ENCODE measurements at places on chromosomes 6 and 20.

GRCh38 chr20:49597825-49598395 is 30.0 kb upstream of the PTGIS start:
- DNase-seq = no peak

- no peak for DNase-seq
Measured at GRCh38 chr6:135586844-135587243, 89.3 kb upstream of the AHI1 start.

GRCh38 chr6:17031961-17032360 is 69.9 kb upstream of the STMND1 start:
- DNase-seq = no peak

DNA sequence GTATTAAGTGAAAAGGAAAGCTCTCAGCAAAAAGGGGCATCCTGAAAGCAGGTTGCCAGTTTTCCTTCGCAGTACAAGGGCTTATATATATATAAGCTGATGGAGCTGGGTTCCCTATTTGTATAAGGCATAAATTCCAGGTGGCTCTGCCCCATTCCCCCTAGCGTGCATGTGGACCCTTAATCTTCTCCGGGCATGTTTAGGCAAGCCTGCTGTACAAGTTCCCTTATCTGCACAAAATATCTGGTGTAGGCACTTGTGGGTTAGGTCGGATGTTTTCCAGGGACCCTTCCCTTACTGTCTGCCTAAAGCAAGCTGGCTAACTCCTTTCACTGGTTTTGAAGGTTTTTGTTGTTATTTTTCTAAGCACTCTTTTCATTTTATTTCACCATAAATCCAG is 140.7 kb downstream of the FUT9 start:
- no peak for DNase-seq

DNA sequence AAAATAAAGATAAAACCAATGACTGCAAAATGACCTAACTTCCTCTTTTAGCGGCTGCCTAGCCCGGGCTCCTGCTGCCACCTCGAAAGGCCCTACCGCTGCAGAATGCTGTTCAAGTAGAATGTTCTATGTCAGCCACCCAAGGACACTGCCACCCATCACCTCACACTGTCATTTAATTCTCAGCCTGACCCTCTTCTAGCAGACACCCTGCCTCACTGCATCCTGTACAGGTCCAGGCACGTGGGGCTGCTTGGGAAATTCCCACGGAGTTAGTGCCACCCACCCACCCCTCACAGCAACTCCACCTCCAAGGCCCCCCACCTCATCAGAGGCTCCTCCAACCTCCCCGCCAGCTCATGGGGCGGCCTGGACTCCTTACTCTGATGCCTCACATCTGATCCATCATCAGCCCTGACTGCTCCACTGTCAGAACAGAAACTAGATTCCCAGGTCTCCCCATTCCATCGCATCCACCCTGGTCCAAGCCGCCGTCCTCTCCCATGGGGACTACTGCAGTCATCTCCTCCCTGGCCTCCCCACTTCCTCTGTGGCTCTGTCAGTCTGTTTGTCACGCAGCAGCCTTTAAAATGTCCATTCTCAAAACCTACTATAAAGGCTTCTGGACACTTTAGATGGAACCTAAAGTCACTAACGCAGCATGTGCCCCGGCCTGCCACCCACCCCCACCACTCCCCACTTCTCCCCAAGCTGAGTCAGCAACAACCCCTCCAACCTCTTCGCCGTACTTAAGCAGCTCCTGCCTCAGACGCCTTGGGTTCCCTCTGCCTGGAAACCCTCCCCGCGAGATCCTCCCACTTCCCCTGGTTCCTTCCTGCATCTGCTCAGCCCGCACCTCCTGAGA is 17.0 kb downstream of the NFATC2 start:
- DNase-seq = peak; percentile 47

DNA sequence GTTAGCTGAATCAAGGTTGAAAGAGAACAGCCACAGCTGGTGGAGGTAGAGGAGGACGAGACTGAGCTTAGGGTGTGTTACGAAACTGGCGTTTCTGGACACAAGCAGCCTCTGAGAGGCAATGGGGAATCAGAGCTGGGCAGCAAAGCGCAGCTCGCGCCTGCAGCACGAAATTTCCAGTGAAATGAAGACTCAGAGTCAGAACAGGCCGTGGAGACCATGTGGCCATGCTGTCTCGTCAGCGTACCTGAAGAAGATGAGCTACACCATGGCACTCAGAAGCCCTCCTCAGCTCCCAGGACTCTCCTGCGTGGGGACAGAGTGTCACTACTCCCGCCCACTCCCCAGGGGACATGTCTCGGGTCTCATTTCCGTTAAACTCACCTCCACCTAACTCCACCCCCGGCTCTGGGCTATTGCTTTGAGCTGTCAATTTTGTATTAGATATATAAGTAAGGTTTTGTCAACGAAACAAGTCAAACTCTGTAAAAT is 256.9 kb downstream of the ERMARD start:
- no peak for DNase-seq

GRCh38 chr6:163287626-163288025 is 126.9 kb upstream of the QKI start:
- DNase-seq = no peak

GRCh38 chr20:32534661-32535240 is 50.4 kb downstream of the NOL4L start:
- no peak for DNase-seq

DNA sequence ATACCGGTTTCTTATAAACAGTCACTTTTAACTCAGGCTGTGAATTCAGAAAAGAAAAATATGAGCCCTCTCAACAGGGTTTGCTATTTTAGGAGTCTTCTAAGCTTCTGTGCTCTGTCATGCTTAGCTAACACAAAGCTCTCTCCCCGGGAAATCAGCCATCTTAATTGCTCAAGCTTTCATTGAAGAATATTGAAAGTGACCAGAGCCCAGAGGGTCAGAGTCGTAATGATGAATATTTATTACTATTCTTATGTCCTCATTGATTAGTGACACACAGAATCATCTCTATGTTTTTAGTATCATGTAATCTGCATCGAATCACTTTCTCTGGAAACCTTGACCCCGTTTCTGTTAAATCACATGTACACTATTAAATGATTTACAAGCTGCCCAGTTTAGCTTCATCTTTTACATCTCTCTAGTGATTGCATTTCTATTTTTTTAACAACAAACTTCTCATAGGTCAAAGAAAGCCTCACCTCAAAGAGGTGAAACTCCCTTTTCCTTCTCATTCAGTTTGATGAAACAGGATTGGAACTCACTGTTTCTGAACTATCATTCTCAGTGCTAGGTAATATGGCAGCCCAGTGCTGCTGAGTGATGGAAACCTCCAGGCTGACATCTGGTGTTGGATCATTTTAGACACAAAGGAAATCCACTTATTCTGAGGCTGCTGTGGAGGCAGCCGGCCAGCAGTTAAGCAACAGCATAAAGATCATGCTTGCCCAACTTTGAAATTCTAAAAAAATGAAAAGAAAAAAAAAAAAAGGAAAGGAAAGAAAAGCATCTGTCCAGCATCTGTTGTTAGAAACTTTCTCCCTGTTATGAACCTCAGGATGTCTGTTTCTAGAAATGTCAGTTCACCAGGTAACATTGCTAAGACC is 96.3 kb downstream of the RFPL4B start:
- DNase-seq = no peak

DNA sequence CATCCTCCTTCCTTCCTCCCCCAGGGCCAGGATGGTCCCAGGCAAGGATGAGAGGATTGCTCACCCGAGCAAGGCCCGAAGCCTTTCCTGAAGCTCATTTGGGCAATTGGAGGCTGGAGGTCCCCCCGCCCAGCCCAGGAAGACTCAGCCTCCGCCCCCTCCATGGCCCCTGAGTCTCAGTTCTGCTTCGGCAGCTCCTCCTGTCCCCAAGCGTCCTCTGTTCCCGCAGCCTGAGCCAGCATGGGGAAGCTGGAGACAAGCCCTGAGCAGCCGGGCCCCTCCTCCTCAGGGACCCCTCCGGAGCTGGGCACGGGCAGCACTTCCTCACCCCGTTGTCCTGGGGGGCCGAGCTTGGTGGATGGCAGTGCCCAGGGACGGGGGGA is 26.0 kb downstream of the SLC17A9 start:
- DNase-seq = no peak

DNA sequence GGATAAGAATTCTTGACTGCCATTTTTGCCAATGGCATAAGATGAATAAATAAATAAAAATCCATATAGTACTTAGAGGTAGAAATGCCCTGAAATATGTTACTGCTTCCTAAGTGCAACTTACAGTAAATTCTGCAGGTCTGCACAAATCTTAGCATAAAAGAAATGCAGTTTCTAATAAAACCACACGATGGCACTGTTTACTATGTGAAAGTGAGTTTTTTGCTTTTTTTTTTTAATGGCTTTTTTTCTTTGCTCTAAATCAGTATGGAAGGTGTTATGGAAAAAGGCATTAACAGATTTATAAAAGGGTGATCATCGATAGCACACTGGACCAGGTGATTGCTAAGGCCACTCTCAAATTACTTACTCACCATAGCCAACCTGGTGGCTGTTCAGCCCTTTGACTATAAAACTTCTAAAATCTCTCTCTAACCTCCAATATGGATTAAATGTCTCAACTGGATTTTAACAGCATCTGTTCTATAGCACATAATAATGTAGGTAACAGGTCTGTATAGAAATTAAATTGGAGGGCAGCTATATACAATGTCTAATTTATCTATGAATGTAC is 45.8 kb downstream of the AHI1 start:
- DNase-seq = no peak

- no peak for DNase-seq
Measured at GRCh38 chr6:152977556-152977955, 5.3 kb downstream of the FBXO5 start.

DNA sequence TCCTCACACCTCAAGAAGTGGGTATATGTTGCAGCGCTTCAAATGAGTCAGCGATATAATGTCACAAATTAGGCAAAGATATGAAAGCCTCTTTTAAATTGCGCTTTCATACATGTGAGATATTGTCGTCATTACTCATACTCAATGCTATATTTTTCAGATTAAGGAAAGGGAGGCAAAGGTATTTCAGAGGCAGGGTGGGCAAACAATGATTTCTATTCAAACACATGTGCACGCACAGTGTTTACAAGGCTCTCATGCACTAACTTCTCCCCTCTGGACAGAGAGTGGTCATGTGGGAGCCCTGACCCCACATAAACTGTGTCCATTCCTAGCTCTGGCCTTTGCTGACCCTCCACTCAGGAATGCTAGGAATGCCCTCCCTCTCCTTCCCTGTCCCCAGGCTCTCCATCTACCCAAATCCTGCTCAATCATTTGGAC is 112.1 kb upstream of the TMEM170B start:
- no peak for DNase-seq

DNA sequence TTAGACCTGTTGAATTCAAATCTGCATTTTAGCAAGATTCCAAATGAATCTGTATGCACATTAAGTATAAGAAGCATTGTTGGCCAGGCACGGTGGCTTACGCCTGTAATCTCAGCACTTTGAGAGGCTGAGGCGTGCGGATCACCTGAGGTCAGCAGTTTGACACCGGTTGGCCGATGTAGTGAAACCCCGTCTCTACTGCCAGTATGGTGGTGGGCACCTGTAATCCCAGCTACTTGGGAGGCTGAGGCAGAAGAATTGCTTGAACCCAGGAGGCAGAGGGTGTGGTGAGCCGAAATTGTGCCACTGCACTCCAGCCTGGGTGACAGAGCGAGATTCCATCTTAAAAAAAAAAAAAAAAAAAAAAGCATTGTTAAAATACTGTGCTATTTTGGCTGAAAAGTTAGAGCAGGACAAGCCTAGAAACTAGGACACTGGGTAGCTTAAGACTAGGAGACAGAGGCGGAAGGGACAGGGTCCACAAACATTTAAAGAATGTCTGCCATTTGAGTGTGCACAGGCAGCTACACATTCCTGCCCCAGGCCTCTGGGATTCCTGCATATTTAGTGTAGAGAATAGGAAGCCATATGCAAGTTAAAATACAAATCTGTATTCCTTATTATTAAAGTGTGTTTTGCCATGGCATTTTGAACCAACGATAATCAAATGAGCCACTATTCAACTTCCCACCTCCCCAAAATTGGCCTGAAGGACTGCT is 45.1 kb upstream of the EEF1A1 start:
- no peak for DNase-seq

DNA sequence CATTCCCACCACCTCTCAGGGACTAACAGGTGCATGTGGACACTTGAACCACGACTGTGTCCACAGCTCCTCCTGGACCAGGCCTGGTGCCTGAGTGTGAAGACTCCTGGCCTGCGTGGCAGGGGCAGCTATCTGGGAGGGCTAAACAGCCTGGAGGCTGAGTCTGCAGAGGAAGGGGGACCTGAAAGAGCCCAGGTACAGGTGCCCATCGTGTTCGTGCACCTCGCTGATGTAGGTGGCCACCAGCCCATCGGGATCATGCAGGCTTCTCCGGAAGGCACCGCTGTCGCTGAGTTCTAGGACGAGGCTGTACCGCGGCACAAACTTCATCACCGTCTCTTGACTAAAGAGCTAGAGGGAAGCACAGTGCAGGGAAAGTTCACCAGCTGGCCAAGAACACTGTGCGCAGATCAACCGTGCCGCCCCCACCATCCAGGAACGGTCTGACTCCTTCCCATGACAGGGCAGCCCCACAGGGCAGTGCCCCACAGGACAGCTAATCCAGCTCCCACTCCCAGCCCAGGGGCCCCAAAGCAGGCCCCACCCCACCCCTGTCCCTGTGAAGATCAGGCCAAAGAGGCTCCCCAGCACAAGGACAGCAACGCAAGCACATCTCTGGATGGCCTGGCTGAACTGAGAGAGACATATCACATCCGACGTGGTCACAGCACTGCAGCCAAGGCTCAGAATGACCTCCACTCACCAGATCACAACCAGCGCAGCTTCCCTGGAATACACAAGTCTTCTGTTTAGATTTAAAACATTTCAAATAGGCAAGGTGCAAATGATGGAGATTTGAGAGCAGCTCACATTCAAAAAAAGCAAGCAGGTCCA is 14.8 kb downstream of the CST7 start:
- DNase-seq = no peak

DNA sequence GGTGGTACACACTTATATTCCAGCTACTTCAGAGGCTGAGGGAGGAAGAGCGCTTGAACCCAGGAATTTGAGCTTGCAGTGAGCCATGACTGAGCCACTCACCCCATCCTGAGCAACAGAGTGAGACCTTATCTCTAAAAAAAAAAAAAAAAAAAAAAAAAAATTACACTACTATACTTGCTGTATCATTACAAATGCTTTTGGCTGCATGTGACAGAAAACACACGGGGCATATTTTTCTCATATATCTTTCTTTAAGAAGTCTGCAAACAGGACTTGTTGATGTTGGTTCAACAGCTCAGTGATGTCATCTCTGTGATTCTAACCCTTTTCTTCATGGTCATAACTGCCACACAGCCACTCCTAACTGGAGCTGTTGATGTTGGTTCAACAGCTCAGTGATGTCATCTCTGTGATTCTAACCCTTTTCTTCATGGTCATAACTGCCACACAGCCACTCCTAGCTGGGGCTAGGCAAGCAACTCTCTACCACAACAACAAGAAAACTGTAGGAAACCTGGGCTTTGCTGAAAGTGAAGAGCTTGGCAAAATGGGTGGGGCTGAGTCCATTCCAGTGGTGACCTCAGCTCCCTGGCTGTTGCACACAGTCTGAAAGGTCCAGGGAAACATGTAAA is 19.8 kb downstream of the MTFR2 start:
- no peak for DNase-seq
